ENCODE measurements at places on chromosomes 4 and X.

DNA sequence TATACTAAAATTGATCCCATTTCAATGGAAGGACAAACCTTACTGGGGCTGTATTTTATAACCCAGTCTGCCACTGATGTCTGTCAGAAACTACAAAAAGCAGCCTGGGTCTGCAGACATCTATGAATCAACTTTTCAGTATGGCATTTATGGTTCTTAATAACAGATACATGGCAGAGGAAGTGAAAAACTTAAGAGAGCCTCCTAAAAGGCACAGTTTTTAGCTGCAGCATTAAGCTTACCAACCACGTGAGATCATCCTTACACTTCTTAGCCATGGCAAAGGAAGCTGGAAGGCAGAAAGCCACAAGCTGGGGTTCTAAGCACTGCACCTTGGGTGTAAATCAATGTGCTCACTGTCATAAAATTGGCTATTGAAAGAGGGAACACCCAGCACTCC lies 16.6 kb upstream of the UGT2B17 start:
- no peak for DNase-seq

DNA sequence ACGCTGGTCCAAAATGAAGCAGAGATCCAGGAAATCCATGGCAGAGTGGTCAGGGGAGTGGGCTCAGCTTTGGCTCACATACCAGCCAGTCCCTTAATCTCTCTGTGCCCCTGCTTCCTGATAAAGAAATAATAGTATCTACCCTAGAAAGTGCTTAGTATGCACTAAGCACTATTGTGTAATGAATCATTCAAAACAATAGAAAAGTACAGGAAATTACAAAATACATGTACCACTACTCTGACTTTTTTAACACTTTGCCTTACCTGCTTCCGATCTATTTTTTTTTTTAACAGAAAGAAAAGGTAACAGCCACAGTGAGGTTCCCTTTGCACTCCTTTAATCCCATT lies 49.9 kb downstream of the TBC1D9 start:
- no peak for DNase-seq

- DNase-seq: no peak
Observed at GRCh38 chr4:11615601-11616000, 186.9 kb upstream of the HS3ST1 start.

GRCh38 chr4:88352062-88352740 lies 26.5 kb upstream of the HERC6 start:
- DNase-seq: peak; percentile 0

GRCh38 chrX:2679534-2680485 lies 11.3 kb upstream of the CD99 start:
- no peak for DNase-seq

- no peak for DNase-seq
Observed at GRCh38 chrX:71210816-71211215, 12.2 kb upstream of the GJB1 start.

- DNase-seq: no peak
Observed at GRCh38 chr4:23022032-23022431, 329.3 kb downstream of the GBA3 start.

DNA sequence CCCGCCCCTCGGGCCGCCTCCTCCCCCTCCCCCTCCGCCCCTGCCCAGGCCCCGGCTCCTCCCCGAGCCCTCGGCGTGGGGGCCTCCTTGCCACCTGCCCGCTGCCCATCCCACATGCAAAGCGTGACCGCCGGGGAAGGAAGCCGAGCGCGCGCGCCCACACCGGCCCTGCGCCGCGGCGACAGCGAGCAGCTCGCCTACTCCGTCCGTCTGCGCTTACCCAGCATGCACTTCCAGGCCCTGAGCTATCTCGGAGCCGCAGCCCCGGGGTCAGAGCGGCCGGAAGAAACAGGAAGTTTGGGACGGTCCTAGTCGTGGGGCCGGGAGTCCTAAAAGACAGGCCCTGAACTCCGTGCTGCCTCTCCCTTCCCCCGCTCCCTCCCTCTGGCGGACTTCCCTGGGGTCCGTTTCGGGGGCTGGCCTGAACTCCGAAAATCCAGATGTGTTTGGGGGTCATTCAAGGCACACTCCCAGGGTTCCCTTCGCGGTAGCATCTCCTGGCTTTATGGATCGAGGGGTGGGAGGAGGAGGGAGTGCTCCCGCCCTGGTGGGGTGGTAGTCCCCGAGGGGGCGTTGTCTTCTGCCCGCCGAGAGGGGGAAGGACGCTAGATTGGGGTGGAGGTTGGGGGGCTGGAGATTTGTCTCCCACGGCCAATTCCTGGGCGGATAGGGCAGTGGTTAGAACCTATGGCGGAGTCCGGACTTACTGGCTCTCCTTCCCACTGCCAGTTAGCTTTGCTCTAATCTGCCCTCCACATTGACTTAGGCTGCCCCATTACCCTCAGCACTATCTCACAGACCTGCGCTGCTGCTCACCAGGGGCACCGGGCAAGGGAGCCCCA lies 25.0 kb upstream of the BCORL1 start:
- peak; percentile 44 for DNase-seq

- DNase-seq: no peak
Observed at GRCh38 chr4:141870152-141870551, 233.8 kb downstream of the IL15 start.

- no peak for DNase-seq
Observed at GRCh38 chr4:182147391-182147790, 95.8 kb upstream of the TENM3 start.
